ENCODE measurements at places on chromosomes 1 and 21. TPM values are rescaled to one million over a fixed set of nuclear protein-coding genes. Genes with fewer than 3 reads are reported as not detected.

Gene OR2T1
- total RNA-seq, result not detected

- DNase-seq, result no peak
These were observed 24.4 kb downstream of the EFCAB7 start for GRCh38 chr1:63547621-63548294.

Gene RGS13
- 1.2 TPM for total RNA-seq

Gene BMP8B
- total RNA-seq, result 0.31 TPM

GRCh38 chr1:84775535-84775920 is 85.3 kb upstream of the SSX2IP start:
- no peak for DNase-seq

DNA sequence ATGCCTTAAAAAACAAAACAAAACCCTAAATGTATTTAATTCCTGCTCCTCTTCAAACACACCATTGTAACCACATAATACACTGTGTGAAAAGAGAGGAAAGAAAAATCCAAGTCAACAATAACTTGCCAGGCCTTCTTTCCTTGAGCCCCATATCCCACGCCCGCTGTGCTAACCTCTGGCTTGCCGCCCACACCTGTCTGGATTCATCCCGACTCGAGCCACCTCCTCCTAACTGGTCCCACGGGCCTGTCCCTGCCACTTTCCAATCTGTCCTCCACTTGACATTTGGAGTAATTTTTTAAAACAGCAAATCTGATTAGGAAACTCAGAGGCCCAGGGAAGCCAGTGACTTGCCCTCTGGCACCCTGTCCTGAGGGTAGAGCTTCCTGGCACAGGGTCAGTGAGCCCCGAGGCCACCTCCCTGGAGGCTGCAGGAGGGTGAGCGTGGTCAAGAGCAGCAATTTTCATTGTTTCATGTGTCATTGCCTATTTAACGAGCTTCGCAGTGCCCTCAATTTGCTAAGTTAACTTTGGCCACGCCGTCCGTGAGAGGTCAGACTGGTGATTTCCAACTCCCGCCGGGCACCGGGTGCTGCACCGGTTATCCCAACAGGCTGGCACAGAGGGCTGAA is 54.1 kb downstream of the B3GALT5 start:
- DNase-seq, result no peak

DNA sequence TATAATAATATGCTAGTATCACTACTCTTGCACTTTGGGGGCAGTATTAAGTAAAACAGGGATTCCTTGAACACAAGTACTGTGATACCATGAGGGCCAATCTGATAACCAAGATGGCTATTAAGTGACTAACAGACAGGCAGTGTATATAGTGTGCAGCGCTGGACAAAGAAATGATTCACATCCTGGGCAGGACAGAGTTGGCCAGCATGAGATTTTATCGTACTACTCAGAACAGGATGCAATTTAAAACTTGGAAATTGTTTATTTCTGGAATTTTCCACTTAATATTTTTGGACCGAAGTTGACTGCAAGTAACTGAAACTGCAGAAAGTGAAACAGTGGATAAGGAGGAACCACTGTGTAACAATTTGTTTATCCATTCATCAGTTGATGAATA is 74.6 kb downstream of the DNTTIP2 start:
- no peak for DNase-seq

Gene COL16A1
- 389 TPM for total RNA-seq

DNA sequence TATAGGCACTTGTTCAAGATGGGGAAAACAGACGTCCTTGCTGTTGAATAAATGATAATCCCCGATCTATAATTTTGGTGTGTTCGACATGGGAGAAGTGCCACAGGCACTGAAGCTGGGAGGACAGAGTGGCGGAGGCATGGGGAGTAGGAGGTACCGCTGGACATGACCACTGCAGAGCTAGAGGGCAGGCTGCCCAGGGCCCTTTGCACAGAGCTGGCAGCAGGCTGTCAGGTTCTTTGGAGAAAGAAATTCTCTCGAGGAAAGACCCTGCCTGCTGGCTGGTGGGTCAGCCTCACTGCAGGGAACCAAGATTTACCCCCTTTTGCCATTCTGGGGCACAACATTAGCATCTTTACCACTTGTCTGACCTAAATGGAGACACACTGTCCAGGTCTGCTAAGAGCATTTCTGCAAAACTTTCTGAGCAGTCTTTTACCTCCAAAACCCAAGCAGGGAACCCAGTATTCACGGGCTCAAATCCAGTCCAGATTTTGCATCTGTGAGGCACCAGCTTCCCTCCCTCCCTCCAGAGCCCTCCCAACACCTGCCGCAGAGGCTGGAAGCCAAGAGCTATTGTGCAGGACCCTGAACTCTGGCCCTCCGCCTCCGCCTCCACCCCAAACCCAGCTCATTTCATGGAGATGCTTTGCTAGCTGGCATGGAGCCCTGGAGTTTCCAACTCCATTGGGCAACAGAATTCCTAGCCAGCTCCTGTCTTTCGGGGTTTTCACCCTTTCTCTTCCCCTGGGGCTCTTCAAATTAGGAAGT is 142.3 kb downstream of the PLXNA2 start:
- no peak for DNase-seq

Gene CCDC17
- total RNA-seq, result 5.6 TPM

Gene GSTM5
- total RNA-seq, result 0.29 TPM

DNA sequence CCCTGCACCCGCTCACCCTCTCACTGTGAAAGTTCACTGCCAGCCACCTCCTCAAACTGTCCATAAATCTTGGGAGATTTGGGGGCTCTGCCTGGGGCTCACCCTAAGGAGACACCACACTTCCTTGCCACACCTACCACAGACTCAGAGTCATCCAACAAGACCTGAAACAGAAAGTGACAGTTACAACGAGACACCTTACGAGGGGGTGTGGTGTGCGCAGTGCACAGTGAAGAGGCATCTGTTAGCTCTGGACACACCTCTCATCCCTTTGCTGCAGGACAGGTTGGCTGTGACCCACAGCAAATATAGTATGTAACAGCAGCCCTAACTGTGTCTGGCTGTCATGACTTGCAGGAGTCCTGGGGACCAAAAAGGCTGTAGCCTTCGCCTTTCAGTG is 190.2 kb downstream of the NR5A2 start:
- no peak for DNase-seq

- DNase-seq, result no peak
These were observed 45.4 kb downstream of the PLEKHA6 start for GRCh38 chr1:204314171-204314892.

GRCh38 chr1:31785947-31786290 is 21.8 kb upstream of the ADGRB2 start:
- DNase-seq, result no peak

Gene MCOLN3
- total RNA-seq, result 7.6 TPM

DNA sequence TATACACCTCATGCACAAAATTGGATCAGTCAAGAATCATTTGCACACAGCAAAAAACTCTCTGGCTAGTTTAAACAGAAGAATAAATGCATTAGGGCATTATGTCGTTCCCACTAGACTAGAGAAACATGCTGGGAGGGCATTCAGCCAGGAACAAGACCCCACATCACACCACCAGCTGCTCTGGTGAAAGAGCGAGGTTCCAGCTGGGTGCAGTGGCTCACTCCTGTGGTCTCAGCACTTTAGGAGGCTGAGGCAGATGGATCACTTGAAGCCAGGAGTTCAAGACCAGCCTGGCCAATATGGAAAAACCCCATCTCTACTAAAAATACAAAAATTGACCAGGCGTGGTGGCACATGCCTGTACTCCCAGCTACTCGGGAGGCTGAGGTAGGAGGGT is 52.1 kb upstream of the BACE2 start:
- no peak for DNase-seq

DNA sequence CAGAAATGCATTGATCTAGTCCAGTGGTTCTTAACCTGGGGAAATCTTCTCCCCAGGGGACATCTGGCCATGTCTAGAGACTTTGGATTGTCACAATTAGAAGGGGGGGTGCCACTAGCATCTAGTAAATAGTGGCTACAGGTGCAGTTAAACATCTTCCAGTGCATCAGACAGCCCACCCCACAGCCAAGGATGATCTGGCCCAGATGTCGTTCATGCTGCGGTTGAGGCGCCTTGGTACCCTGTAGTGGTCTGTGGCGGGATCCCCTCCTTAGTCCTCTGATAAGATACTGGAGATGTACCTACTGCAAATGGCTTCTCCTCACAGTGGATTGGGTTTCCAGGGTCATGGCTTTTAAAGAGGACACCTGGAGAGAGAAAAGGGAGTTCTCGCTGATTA is 69.8 kb downstream of the PRDM2 start:
- no peak for DNase-seq

Gene CR2
- not detected for total RNA-seq

Gene PRUNE1
- 25.8 TPM for total RNA-seq

DNA sequence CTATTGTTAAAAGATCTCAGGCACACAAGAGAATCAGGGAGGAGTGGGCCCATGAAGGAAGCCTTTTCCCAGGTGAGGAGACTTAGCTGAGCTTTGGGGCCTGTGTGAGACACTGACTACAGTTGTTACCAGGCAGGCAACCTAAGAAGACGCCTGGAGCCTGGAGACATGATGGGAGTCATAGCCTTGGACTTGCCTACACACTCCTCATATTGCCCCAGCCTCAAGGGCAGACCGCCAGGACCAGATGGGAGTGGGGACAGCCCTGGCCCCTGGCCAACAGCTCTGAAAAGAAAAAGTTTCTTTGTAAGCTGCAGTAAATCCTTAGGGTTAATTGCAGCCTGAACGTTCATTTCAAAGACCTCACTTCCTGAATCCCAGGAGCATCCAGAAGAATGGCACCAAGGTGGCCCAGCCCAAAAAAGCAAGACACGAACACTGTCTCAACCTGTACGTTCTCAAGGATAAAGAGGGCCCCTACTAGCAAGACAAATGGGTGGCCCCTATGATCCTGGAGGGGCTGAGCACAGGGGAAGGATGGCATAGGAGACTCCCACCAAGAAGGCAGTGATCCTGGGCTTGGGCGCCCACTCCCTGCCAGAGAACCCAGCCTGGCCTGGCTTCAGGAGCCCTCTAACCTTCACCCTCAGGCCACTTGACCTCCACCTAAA is 33.2 kb upstream of the BTG2 start:
- no peak for DNase-seq

- no peak for DNase-seq
These were observed 16.0 kb downstream of the HAO2 start for GRCh38 chr1:119384591-119384990.

DNA sequence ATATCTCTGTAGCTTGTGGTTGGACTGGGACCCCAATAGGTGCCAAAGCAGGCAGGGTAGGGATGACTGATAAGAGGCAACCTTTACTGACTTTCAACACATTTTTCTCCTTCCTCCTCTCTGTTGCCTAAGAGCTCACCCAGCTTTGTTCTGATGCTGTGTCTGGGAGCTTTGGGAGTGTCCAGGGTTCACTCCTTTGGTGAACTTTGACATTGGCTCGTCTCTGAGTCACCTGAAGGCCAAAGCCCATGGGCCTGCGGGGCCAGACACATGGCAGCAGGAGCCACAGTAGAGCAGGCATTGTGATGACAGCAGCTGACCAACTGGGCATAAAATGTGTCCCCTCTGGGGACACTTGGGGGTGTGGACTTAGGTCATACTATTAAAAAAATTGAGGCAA is 99.5 kb upstream of the ZNF644 start:
- DNase-seq, result no peak

GRCh38 chr1:218717575-218717974 is 372.4 kb downstream of the TGFB2 start:
- DNase-seq, result no peak

- DNase-seq, result no peak
These were observed 1.8 kb downstream of the IL20 start for GRCh38 chr1:206867239-206867638.

Gene LMOD1
- 5.4 TPM for total RNA-seq

Gene BLACAT1
- total RNA-seq, result 0.72 TPM

GRCh38 chr1:152034324-152034653 is 2.5 kb downstream of the S100A11 start:
- DNase-seq, result no peak

Gene PAPPA2
- total RNA-seq, result 0.32 TPM

DNA sequence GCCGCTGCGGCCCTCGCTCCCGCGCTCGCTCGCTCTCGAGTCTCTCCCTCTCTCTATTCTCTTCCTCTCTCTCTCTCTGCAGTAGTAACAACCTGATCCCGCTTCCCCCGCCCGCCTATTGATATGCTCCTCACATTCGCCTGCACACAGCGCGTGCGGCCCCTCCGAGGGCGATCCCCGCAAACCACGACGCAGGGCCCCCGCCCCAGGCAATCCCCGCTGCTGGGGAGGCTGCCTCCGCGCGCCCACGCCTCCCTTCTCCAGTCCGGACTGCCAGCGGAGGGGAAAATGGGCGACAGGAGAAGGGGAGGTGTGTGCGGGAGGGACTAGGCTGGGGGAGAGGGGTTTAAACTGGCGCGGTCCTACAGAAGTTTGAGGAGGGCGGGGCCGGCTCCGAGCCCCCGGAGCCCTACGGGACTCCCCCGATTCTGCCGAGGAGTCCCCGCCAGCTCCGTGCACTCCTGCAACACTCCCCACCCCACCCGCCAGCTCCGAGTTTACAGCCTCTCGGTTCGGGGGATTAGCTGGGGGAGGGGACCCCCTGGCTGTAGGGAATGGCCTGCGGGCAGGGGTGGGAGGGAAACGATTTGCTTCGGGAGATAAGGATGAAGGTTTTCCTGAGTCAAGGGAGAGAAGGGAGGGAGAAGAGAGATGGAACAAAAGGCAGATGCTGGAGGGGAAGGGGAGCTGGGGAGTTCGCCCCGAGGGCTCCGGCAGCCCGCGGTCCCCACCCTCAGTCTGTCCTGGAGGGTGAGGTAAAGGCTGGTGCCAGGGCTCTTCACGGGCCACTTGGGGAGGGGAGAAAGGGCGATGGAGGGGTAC is 66.6 kb downstream of the SYT2 start:
- DNase-seq, result peak; percentile 63

Gene TFF3
- total RNA-seq, result not detected

Gene HRNR
- total RNA-seq, result not detected

DNA sequence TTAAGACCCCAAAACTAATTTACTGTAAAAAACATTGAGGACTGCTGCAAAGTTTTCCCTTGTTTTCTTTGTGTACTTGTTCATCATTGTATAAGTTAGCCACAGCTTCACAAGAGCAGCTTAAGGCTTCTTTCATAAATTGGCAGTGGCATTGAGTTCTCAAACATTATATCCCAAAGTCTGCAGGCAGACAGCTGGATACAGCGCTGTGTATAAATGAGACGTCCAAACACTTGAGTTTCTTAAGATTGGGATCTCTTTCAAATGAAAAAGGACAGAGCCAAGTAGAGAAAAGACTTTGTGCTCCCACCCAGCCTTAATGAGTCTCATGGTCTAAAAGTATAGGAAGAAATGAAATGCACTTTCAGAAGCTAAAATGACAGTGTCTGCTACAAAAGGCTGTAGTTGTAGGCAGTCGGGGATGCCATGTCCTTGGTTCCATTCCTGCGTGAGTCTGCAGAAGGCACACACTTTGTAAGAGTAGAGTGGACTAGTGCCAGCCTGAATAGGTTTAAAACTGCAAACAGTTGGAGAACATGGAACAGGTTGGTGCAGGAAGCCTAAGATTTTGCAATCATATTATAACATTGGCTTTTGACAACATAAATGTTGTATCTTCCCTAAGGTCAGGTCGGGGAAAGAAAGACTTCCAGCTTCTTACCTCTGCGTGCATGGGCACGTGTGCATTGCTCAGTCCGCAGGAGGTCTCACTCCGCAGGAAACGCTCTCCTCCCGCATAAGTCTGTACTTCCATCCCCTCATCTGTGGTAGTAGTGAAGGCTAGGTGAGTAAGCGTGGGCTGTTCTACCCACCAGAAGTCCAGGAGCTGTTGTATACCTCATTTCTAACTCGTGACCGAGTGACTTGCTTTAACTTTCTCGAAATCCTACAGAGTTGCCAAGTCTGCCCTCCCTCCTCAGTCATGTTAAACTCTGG is 94.4 kb downstream of the CD247 start:
- no peak for DNase-seq

Gene MEAF6
- total RNA-seq, result 58.4 TPM

- DNase-seq, result no peak
These were observed 31.7 kb upstream of the HAO2 start for GRCh38 chr1:119336848-119337247.

GRCh38 chr1:32900371-32900955 is 726 bp downstream of the TMEM54 start:
- no peak for DNase-seq

Gene FTCD
- total RNA-seq, result 9.6 TPM

Data from mesothelial cell of epicardium (in vitro differentiated cells).